ENCODE measurements at places on chromosomes 2 and 18.

- DNase-seq: no peak
Observed at GRCh38 chr2:231260442-231261208, 62.2 kb downstream of the ARMC9 start.

DNA sequence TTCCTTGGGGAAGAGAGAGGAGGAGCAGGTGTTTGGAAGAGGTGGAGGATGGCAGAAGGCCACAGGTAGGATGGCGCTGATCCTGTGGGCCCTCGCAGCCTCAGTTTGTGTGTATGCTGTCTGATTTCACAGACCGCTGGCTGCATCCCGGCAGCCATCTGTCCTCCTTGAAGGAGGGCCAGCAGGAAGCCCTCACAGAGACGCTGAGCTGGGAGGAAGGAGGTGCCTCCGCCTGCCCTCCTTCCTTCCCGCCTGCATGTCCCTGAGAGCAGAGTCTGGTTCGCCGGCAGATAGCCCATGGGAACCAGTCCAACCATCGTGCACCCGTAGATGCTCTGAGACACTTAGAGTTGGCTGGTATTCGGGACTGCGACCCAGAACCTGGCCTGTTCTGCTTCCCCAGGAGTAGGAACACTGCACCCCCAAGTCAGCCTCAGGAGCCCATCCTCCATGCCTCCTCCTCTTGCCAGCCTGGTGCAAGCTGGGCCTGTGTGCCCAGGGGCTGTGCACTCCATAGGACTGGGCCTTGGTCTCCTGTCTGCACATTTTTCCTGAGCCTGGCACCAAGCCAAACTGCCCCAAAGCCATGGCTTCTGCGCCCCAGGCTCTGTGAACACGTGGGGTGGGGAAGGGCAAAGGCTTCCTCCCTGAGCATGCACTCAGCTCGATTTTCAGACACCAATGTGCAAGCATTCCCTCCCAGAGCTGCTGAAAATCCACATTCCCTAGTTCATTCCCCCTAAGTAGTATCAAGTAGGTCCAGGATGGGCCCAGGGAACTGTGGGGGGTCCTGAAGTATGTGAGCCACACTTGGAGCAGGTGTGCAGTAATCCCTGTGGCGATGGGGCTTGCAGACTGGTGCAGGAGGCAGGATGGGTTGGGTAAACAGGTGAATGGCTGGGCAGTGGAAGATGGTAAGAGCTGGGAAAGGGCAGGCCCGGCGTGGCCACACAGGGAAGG lies 115.6 kb downstream of the SEPTIN10 start:
- DNase-seq: no peak

DNA sequence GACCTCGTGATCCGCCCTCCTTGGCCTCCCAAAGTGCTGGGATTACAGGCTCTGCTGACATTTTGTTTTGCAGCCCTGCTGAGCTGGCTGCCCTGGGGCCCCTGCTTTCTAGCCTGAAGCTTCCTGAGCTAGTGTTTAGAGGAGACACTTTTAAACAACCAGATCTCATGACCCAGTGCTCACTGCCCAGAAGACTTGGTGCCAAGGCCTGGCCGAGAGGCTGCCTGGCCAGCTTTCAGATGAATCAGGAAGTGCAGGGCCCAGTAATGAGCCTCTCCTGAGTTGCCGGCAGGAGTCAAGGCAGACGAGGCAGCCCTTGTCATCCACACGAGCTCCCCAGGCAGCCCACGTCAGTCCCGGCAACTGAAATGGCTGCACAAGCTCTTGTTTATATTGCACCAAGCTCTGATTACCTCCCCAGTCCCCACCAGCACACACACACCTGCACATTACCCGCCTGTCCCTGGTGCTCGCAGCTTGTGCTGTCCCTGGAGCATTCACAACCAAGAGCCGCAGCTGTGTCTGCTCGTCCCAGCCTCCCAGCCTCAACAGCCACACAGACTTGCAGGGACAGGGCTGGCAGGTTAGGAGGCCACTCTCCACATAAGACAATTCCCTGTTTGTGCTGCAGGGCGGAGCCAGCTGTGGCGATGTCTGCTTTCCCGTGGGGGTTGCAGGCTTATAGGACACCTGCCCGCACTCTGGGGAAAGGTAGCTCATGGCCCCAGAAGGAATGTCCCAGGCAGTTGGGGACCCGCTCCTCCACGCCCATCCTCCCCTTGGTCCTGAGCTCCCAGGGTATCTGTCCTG lies 331.2 kb upstream of the MYT1L start:
- DNase-seq: no peak

DNA sequence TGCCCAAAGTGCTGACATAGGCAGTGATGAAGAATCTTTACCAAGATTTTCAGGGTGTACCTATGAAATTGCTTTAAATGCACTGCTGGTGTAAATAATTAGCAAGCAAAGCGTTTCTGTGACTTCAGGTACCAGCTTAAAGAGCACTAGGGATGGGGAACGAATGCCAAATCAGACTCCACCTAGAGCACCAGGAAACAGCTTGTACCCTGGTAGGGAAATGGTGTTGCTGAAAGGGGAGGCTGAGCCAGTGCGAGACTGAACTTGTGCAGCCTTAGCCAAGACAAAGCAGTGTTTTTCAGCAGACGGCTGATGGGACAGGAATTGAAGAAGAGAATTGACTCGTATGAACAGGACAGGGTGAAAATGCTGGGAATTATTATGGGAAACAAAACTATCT lies 65.6 kb downstream of the TWSG1 start:
- no peak for DNase-seq

- no peak for DNase-seq
Observed at GRCh38 chr2:45354776-45355175, 256.3 kb downstream of the SRBD1 start.

GRCh38 chr2:25672494-25673299 lies 680 bp downstream of the DTNB start:
- peak; percentile 86 for DNase-seq

GRCh38 chr2:96769814-96770213 lies 9.1 kb downstream of the CNNM4 start:
- DNase-seq: no peak

GRCh38 chr2:207465894-207466293 lies 63.9 kb upstream of the CREB1 start:
- DNase-seq: no peak

DNA sequence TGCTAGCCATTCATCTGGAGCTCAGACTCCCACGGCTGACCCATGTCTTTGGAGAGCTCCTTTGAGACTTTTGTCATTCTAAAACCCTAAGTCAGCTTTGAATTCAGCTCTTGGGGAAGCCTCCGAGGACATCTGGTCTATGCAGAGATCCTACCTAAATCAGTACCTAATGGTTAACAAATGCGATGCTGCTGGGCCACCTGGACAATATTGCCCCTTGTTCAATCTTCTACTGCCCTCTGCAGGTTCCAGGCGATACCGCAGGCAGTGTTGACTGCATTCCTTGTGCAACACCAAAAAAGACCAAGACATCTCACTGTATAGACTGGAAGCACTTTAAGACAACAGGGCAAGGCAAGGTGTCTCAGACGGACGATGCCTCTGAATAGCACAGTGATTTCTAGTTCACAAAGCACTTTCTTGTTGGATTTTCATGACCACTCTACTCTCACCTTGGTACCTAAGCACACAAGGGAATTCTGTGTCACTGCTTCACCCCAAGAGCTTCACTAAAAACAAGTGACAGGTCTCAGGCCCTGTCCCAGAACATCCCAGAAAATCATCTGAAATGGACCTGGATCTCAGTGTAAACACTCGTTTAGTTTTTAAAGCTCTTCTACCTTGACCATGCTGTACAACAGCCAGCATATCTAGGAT lies 80.9 kb downstream of the XDH start:
- peak; percentile 95 for DNase-seq

DNA sequence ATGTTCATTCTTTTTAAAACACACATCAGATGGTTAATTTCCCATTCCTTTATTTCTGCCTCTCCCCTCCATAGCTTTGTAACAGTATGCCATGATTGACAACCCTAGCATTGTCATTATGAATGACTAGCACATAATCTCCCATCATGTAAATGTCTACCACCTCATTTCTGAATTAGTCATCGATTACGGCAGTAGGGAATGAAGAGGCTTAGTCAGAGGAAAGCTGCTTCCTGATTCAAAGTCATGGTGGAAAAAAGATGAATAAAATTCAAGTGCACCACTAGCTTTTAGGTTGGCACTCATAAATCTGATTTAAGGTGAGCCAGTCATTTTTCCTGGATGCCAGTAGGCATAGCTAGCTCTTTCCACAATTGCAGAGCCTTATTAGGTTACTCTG lies 19.1 kb upstream of the ACMSD start:
- DNase-seq: no peak

GRCh38 chr18:6248017-6248416 lies 166.7 kb downstream of the L3MBTL4 start:
- no peak for DNase-seq

DNA sequence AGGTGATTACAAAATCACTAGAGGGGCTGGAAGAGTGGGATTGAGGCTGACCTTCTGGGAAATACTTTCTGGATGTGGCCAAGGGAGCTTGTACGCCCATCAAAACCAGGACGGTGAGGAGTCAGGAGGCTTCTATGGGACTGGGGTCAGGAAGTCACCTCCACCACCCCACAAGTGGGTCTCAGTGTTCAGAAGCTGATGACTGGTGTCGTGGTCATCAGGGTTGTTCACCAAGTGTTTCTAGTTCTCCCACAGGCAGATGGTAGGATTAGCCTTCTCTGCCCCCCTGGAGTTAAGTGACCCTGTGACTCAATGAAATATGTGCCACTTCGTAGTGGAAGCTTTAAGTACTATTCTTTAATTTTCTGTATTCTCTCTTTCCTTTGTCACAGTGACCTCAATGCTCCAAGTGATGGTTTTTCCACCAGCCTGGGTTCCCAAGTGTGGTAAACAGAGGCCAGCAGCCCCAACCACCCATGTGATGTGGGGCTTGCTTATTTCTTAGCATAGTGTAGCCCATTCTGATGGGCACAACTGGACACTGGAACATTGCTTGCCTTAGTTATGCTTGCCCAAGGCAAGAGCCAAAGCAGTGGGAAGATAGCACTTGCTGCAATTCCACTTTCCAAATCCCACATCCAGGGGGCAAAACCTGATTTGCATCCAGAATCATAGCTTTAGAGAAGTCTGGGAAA lies 258.8 kb downstream of the CYP26B1 start:
- no peak for DNase-seq

GRCh38 chr2:28716265-28716865 lies 35.3 kb upstream of the PPP1CB start:
- DNase-seq: peak; percentile 45

GRCh38 chr2:190360965-190361364 lies 17.6 kb downstream of the INPP1 start:
- no peak for DNase-seq

GRCh38 chr2:203404996-203405395 lies 76.8 kb downstream of the ABI2 start:
- DNase-seq: no peak

DNA sequence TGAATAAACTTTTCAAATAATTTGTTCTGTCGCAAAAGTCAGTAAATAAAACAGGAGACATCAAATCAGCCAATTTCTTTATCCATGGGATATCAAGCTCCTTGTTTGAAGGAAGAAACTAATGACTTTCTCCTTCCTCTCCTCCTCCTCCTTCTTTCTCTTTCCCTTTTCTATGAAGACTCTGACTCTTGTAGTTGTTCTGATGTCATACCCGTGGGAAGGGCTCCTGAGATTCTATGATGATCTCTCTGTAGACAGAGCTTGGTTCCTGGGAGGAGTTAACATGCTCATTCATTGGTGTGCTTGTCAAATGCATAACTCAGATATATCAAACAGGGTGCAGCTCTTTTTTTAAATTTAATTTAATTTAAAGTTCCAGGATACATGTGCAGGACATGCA lies 118.7 kb upstream of the KCTD1 start:
- DNase-seq: no peak

- no peak for DNase-seq
Observed at GRCh38 chr2:14930441-14930840, 297.9 kb downstream of the LRATD1 start.

DNA sequence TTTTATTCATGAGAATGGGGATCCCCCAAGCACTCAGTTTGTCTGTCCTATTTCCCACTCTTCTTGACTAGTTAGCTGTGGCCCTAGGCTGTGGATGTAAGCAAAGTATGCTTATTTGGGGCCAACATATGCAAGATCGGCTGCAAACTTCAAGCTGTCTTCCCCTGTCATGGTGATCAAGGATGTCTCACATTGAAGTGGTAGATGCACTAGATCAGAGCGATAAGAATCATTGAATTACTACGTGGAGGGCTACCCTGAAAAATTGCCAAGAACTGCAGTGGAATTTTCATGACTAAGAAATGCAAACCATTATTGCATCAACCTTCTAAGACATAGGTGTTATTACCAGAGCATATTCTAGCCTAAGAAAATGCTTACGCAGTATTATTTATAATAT lies 527.4 kb downstream of the RNF144A start:
- DNase-seq: no peak

GRCh38 chr2:28359222-28360057 lies 33.2 kb upstream of the FOSL2 start:
- DNase-seq: no peak
